SK-N-SH (cell line): ENCODE measurements at places on chromosomes 7 and 10.

GRCh38 chr10:11449761-11450160 lies 161.7 kb downstream of the USP6NL start:
- no peak for DNase-seq

GRCh38 chr10:46539596-46540411 lies 16.7 kb downstream of the GPRIN2 start:
- no peak for DNase-seq

DNA sequence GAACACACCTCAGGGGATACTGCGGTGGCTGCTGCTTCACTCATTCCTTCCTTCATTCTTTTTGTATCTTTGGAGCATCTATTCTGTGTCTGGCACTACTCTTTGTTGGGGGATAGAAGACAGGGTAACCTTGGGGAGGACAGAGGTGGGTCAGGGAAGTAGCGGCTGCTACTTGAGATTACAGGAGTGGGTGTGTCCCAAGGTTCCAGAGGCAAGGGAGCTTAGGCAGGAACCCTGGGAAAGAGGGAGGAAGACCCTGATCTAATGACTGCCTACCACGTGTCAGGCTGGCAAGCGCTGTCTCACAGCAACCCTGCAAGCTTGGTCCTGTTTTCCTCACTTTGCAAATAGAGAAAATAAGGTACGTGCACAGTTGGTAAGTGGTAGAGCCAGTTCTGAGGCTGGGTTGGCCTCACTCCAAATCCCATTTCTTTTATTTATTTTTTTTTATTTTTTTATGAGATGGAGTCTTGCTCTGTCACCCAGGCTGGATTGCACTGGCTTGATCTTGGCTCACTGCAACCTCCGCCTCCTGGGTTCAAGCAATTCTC lies 985.9 kb upstream of the ZNF722 start:
- DNase-seq: no peak

DNA sequence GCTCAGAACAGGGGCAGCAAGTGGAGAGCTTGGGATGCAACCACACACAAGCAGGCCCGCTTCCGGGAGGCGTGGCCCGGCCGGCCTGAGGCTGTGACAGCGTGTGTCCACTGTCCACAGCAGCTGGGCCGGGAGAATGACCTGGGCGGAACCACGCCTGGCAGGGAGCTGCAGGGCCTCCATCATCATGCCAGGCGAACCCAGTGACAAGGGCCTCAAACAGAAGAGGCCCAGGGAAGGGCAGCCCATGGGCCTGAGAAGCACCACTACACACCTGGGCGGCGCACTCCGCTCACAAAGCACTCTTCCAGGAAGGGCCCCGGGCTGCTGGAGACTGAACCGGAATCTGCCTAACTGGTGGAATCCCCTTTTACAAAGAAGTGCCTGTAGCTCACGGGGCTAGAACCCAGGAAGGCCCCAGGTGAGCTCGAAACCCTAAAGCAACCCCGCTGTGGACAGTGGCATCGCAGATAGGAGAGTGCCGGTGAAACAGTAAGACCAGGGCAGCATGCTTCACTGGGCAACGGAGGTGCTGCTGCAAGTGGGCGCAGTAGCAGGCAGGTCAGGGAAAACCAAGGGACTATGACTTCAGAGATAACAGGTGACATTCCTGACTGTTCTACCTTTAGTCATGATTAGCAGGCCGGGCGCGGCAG lies 66.0 kb downstream of the MAD1L1 start:
- DNase-seq: peak; percentile 49

DNA sequence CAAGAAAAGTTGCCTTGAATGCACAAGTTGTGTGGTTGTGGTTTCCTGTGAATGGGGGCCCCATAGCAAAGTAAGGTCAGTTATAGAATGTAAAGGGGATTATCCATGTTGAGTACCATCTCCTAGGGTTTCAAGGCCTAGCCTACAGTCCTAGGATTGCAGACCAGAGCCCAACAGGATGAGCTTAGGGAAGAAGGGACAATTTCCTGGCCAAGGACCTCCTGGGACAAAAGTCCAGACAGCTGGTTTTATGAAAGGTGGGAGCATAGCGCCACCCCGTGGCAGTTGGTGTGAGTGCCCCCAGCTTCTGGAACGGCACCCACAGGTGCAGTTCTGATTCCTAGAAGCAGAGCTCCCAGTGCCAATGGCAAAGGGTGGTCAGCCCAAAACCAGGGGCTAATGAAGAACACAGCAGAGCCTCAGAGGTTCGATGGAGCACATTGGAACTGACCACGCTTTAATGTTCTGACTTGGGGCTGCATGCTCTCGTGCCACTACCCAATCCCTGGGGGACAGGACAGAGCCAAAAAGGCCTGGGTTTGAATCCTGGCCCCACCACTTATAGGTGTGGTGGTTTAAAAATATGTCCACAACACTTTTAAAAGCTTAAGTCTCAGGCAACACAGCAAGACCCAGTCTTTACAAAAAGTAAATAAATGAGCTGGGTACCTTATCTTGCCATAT lies 25.8 kb upstream of the TMEM120A start:
- peak; percentile 85 for DNase-seq

GRCh38 chr10:12961416-12962205 lies 39.9 kb downstream of the CCDC3 start:
- no peak for DNase-seq

DNA sequence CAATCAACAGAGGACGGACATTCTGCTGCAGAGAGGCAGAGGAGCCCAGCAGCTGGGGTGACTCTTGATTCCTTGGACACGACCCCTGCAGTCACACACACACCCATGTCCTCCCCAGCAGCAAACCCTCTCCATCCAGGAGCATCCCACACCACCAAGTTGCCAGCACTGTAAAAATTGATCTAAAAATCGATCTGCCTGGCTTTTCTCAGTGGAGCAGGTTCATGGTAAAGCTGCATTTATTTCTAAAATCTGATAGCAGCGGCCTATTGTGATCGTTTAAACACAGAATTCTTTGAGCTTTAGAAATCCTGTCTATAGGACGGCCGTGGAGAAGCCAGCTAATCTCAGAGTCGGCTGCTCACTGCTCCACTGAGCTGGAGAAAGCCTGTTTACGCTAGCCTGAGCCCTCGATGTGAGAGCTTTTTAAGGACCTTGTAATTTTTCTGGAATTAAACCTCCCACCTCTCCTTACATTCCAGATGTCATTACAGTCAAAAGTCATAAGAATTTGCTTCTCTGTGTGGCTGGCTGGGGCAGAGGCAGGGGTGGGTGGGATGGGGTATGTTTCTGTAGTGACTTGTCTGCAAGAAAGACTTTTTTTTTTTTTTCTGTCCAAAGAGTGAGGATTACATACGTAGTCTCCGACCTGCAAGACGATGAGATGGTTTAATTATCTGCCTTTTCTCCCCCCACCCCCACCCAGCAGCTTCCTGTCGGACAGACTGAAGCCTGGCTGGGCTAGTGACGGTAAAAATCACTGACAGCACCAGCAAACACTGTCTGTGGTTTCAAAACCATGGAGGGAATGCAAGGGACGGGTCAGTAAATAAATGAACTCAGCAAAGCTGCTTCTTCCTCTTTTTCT lies 31.6 kb downstream of the TRIM8 start:
- DNase-seq: no peak

GRCh38 chr10:5365928-5366327 lies 1.2 kb downstream of the UCN3 start:
- DNase-seq: no peak

DNA sequence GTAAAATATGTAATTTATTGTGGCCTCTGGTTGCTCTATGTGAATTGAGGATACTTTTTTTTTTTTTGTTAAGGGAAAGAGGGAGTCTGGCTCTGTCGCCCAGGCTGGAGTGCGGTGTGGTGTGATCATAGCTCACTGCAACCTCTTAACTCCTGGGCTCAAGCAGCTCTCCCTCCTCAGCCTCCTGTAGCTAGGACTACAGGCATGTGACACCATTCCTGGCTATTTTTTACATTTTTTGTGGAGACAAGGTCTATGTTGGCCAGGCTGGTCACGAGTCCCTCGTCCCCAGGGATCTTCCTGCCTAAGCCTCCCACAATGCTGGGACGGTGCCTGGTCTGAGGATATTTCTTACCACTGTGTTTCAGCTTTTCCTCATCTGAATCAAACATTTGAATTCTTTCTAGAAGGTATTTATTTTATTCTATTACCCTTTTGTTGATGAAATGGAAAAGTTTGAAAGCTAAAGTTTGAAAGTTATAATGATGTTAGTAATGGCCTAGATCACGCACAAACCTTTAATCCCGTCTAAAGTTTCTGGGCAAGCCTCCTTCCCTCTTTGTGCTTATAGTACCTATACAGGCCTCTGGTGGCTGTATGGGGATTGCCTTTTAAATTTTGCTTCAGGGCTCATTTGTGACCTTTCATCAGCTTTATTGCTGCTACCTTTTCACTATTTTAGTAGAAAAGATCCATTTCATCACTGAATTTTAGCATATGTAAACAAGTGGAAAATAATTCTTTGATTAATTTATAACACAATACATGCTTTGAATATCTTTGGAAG lies 2.0 kb downstream of the IFRD1 start:
- DNase-seq: peak; percentile 20

DNA sequence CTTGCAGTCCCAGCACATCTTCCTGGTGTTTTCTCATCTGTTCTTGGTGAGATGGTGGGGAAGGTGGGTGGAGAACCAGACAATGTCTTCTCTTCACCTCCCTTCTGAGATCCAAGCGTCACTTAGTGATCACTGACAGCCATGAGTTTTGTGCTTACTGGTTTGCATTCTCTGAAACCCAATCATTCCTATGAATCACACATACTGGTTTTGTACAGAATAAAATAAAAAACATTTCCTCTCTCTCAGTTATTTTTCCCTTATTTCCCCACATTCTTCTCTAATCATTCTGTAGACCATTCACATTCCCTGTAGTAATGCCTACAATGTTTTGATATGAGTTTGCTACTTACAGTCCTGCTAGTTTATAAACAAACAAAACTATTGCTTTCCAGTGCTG lies 143.8 kb upstream of the SLC13A1 start:
- DNase-seq: no peak

GRCh38 chr7:112171673-112172072 lies 34.5 kb downstream of the DOCK4 start:
- DNase-seq: no peak

- no peak for DNase-seq
Measured at GRCh38 chr7:159142199-159142598, 2.5 kb downstream of the VIPR2 start.

- no peak for DNase-seq
Measured at GRCh38 chr10:16361086-16361485, 75.7 kb upstream of the PTER start.

DNA sequence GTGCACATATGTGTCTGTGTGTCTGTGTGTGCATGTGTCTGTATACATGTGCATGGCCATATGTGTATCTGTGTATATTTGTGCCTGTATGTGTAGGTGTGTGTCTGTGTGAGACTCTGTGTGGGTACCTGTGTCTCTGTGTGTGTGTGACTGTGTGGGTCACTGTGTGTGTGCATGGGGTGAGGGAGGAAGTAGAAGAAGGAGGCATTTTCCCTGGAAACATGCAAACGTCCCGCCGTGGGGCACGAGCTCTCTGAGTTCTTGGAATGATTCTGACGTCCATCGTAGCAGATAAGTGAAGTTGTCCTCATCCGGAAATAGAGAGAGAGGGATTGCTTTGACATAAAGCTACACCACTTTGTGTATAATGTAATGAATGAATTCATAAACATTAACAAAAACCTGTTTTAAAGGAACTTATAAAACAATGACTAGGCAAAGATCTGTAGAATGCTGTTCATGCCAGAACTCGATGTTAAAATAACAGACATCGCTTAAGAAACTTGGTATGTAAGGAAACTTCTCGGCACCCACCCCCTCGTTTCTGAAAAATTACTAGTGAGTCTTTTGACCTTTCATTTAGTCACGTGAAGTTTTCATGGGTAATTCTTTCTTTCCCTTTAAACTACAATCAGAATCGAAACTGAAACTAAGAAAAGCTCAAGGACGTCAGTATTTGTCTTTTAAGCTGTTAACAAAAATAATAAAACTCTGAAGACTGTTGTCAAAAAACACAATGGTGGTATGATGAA lies 43.6 kb upstream of the KLF6 start:
- DNase-seq: no peak

- DNase-seq: no peak
Measured at GRCh38 chr7:134396031-134396430, 62.9 kb downstream of the AKR1B1 start.

DNA sequence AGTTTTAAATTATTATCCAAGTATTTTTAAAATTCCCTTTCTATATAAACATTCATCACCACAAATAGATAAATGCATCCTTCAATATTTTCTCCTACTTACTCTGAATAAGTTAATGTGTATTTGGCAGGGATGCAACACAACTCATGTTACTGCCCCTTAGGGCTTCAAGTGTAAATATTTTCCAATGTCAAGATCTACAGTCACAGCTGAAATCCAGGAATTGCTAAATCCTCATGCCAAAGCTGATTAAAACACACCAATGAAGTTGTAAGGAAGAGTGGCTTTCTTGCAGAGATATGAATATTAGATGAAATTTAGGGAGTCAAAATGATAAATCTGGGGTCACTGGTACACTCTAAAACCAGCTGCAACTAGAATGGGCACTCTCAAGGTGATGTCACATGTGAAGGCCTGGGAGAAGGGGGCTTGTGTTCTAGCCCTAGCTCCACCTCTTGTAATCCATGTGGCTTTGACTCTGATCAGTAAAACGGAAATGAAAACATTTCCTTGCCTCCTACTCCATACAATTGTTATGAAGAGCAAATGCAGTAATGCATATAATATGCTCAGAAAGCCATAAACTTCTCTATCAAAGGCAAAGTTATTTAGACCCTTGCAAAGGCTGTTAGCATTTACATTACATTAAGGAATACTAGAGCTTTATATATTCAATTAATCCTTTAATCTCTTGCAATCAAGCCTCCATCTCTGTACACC lies 228.1 kb upstream of the NFE2L3 start:
- DNase-seq: no peak

GRCh38 chr7:117790251-117790650 lies 83.0 kb downstream of the CTTNBP2 start:
- no peak for DNase-seq

GRCh38 chr7:46153583-46153950 lies 232.5 kb upstream of the IGFBP3 start:
- no peak for DNase-seq

- DNase-seq: no peak
Measured at GRCh38 chr7:130902755-130903357, 168.8 kb upstream of the KLF14 start.
